Brain pericyte (primary cell): ENCODE measurements at places on chromosomes 11 and 22.

DNA sequence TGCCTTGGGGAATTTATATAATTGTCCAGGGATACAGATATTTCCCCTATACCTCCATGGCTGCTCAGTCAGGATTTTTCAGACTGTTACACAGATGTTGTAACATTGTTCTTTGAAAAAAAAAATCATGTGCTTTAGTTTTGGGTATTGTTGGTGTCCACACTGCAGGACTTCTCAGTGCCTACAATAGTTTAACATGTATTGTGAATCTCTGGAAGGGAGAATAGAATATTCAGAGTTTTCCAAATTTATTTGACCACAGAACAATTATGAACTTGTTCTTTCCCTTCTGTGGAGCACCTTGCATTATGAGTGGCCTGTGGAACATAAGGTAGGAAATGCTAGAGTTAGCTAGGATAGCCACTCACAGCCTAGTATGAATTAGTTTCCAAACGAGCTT, 14.5 kb downstream of the CRYBA4 start:
- no peak for DNase-seq

GRCh38 chr11:104442321-104442720, 278.4 kb upstream of the PDGFD start:
- no peak for DNase-seq

DNA sequence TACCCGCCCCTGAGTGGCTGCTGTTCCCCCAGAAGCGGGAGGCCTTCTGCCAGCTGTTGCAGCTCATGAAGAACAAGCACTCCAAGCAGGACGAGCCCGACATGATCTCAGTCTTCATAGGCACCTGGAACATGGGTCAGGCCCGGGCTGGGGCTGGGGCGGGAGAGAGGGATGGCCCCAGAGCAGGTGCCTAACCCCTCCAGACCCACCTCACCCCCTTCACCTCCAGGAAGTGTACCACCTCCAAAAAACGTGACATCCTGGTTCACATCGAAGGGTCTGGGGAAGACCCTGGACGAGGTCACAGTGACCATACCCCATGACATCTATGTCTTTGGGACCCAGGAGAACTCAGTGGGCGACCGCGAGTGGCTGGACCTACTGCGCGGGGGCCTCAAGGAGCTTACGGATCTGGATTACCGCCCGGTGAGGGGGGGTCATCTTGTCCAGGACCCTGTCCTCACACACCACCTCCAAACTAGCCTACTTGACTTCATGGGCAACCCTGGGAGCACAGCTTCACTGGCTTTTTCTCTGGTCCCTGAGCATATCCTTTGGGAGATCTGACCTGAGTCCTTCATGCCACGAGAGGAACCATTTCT, 6.3 kb downstream of the INPPL1 start:
- no peak for DNase-seq

GRCh38 chr22:44638971-44639760, 62.8 kb upstream of the PRR5 start:
- DNase-seq: no peak

- DNase-seq: no peak
Measured at GRCh38 chr22:46073683-46074504, 76.4 kb upstream of the PPARA start.

GRCh38 chr22:36016684-36017083, 11.9 kb downstream of the RBFOX2 start:
- DNase-seq: no peak

- no peak for DNase-seq
Measured at GRCh38 chr11:43937434-43938411, 4.7 kb upstream of the C11orf96 start.

DNA sequence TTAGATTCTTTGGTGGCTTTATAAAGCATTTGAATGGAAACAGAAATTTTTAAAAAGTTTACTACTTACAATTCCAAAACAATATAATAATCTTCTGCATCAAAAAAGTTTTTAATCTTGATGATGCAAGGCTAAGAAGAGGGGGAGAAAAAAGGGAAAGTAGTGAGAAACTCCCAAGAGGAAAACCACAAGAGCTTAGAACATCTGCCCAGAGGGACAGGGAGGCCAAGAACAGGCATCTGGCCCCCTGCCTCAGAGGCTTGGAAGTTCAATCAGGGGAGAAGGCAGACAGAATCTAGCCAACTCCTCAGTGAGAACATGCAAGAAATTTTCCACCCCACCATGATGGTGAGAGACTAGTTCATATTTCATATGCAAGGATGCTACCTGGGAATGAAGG, 23.8 kb upstream of the TTC28 start:
- no peak for DNase-seq

GRCh38 chr22:26927821-26928220, 270.4 kb downstream of the MIAT start:
- no peak for DNase-seq

DNA sequence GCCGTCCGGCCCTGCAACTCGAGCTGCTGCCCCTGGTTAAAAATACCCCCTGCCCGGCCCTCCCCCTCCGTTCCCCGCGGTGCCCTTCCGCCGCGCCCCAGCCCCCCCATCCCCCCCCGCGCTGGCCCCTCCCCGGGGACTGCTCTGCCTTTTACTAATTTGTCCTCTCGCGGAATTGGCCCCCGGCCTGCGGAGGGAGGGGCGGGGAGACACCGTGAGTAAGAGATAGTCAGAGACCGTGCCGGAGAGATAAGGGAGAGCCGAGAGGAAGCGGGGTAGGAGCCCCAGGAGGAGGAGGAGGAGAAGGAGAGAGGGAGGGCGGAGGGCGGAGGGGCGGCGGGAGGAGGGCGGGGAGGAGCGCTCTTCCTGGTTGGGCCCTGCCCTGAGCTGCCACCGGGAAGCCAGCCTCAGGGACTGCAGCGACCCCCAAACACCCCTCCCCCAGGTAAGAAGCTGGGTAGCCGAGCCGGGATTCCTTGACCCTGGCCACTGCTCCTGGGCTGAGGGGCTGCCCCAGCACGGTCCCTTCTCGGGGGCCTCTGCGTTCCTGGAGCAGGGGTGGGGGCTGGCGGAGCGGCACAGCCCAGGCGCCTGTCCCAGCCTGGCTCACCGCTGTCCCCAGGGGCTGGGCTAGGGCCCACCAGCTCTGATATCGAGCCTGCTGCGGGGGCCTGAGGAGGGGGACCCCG, at the start of gene CAPN1:
TSS of gene CAPN1 (plus strand) at position 360 of the 689 bp plus-strand sequence. CDS start 774 bp downstream, outside the sequence.
- DNase-seq: no peak

DNA sequence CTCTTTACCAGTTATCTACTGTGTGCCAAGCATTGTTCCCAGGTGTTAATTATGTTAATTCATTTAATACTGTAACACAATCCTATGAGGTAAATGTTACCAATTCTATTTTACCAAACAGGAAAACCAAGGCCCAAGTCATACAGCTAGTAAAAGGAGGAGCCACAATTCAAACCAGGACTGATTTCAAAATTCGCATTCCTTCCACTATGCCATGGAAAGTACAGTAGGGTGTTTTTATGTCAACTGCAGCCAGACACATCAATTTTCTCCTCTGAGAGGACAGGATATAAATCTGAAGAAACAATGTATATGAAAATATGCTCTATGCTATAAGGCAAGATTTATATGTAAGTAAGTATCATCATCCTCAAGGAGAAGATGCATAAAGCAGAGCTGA, 104.3 kb downstream of the RPL27A start:
- DNase-seq: no peak

GRCh38 chr11:57513452-57513795, 2.1 kb downstream of the SLC43A1 start:
- no peak for DNase-seq

DNA sequence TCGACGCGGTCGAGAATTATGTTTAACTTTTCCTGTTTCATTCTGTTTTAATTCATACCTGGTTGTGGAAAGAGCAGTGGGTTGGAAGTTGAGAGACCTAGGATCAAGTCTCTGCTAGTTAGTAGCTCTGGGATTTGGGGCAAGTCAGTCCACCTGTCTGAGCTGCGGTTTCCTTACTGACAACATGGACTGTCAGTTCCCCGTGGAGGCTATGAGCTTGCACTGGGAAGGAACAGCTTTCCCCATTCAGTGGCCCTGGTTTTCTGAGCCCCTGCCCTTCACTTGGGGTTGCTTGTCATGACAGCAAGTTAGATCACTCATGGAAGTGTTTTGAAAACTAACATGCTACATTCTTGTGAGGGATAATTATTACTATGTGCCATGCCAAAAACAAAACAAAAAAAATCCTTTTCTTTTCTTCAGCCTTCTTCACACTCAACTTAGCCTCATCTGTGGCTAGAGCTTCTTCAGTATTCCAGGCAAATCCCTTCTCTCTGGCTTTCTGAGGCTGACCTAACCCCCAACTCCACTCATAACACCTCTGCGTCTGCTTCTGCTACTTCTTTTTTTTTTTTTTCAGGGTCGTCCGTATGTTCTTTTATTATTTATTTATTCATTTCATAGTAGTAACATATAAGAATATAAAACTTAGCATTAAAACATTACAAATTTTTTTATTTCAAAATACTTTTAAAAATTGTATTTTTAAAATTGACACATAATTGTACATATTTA, 43.0 kb upstream of the ZBED5 start:
- no peak for DNase-seq

DNA sequence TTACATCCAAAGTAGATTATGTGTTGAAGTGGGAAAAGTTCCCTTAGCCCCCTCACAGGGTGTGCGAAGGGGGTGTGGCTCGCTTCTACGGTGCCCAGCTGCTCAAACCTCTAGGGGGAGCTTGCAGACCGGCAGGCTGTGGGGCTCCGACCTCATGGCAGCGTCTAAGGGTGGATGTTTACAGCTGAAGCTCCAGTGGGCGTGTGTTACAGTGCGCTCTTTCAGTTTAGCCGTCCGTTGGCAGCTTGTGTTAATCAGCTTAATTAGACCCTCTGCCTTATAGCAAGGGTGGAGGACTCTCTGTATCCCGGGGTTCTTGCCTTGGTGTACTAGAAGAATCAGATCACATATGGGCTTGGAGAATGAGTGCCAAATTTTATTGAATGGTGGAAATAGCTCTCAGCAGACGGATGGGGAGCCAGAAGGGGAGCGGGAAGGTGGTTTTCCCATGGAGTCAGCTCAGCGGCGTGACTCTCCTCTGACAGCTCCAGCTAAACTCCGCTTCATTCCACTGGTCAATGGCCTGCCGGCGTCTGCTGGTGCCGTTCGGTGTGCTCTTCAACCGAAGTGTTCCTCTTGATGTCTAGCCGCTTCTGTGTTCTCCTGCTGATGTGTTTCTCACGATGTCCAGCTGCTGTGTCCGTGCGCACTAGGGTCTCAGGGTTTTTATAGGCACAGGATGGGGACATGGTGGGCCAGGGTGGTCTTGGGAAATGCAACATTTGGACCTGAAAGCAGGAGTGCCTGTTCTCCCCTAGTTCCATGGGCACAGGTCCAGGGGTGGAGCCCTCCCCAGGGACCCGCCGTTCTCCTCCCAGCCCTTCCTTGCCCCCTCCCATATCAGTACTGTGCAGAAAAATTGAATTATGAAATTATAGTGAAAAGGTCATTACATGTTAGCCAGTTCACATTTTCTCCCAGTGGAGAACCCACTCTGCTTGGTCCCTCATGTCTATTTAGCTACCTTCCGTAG, 28.6 kb upstream of the OR10G7 start:
- DNase-seq: no peak

- DNase-seq: no peak
Measured at GRCh38 chr11:86923999-86924766, 31.0 kb downstream of the FZD4 start.
